ENCODE measurements at places on chromosomes 2 and 18.

- DNase-seq: peak; percentile 66
Observed at GRCh38 chr2:27078267-27079194, at the start of gene EMILIN1. Gene EMILIN1 (plus strand): TSS chr2:27078615. CDS start chr2:27079066, 451 bp downstream.

DNA sequence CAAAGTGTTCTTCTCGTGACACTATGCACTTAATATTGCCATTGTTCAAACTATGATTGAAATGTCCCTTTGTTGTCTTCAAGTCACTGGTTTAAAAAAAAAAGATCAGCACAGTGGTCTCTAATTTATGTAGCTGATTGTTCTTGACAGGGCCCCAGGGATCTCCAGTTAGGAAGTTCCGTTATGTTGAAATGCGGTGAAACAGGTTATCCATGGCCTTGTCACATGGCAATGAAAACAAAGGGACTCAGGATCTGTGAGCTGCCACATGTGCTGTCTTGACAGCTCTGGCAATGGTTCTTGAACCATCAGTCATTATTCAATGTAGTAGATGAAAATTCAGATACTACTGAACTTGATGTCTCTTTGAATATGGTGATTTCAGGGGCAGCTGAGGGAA lies 147.4 kb downstream of the SETBP1 start:
- DNase-seq: no peak

DNA sequence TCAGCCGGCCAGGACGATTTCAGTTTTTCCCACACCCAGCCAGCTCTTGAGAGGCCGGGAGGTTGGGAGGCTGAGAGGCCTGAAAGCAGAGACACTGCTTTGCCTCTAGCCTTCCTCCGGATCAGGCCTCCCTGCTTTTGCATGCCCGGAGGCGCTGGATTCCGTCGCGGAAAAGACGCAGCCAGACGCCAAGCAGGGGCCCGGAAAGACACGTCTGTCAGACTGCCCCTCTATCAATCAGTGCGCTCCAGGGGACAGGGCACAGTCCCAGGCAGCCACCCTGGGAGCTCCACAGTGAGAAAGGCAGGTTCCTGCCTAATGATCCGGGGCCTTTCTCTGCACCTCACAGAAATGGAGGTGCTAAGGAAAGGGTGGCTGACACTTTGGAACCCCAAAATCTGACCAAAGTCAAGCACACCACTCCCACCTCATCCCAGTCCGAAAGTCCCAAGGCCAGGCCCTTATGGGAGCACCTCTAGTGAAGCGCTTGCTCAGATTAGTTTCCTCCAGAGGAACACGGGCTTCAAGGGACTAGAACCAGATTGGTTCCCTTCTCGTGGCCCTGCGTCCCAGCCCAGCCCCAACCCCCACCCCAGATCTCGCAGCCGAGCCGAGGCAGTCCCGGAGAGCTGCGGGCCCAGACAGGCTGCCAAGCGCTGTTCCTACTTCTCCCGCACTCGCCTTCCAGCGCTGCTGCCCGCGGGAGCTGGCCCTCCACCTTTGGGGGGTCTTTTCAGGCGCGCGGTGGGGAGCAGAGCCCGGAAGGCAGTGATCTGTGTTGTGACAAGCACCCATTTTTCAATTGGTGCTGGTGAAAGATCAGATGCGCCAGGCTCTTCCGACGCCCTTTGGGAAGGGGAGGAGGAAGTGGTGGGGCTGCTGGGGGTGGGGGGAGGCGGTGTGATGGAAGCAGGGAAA lies 5.0 kb downstream of the DLX1 start:
- no peak for DNase-seq

DNA sequence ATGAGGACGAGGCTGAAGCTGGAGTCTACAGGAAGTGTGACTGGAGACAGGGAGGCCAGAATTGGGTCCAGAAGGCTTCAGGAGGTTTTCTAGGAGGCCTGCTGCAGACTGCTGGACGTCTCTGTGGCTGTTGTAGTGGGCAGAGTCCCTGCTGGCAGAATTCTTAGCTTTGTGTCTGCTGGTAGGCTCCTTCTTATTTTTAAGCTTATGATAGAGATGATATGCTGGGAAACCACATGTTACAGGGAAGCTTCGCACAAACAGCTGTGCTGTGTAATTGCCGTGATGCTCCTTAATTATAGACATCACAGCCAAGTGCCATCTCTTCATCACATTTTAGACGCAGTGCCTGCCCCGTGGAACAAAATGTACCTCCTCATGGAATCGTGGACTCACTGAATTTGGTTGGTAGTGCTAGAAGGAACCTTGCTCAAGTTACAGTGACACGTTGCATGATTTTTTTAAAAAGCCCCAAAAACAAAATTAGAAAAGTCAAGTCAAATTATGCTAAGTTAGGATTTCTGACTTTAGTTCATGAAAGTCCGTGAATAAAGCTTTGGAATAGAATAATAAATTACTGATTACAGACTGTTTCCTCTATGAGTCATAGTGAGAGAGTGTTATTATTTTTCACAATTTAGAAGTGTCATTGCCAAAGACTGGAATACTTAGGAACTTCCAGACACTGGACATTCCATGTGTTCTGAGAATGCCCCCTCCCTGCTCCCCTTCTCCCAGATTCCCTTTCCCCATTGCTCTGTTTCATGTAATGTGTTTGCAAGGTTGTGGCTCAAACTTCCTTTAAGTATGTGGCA lies 144.1 kb downstream of the FHOD3 start:
- DNase-seq: no peak

GRCh38 chr2:178529194-178529593 lies 48.9 kb downstream of the PLEKHA3 start:
- DNase-seq: no peak

- no peak for DNase-seq
Observed at GRCh38 chr2:225637259-225637658, 237.7 kb downstream of the NYAP2 start.

- no peak for DNase-seq
Observed at GRCh38 chr18:75656035-75656434, 228.5 kb upstream of the SMIM21 start.

DNA sequence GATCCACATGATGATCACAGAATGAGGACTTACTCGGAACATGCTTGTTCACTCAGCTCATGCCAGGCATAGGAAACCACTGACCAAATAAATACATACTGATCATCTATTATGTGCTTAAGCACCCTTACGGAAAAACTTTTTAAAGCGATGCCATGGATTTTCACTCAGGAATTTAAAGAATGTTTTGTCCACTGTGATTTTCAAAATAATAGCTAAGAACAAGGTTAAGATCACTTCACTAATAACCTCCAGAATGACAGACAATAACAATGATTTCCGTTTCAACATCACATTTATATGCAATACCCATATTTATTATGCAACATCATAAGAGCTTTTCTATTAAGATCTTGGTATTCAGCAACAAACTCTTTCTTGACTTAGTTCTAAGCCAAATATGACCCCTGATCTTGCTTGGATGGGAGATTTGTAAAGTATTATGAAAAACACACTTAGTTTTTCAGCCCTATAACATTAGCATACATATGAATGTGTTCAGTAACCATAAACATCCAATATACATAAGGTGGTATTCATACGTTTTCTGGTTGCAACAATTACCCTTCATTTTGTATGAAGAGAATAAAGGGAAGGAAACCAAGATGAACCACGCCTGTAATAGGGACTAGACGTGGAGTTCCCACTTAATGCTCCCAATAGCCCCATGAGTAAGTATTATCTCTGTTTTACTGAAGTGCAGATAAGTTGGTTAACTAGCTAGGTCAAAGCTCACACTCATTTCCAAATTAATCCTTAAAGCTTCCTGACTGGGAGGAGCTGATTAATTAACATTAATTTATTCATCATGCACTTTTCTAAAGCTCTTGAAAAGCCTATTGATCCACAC lies 1.9 kb downstream of the CD302 start:
- DNase-seq: no peak

DNA sequence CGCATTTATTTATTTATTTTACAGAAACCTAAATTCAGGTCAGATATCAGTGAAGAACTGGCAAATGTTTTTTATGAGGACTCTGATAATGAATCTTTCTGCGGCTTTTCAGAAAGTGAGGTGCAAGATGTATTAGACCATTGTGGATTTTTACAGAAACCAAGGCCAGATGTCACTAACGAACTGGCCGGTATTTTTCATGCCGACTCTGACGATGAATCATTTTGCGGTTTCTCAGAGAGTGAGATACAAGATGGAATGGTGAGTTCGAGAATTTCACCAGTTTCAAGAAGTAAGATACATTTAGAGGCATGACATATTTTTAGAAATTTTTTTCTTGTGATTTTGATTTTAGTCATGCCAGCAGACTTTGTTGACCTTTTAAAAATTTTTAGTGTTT lies 4.6 kb downstream of the CDCA7 start:
- DNase-seq: no peak

GRCh38 chr2:142515493-142515892 lies 362.0 kb upstream of the KYNU start:
- DNase-seq: no peak

DNA sequence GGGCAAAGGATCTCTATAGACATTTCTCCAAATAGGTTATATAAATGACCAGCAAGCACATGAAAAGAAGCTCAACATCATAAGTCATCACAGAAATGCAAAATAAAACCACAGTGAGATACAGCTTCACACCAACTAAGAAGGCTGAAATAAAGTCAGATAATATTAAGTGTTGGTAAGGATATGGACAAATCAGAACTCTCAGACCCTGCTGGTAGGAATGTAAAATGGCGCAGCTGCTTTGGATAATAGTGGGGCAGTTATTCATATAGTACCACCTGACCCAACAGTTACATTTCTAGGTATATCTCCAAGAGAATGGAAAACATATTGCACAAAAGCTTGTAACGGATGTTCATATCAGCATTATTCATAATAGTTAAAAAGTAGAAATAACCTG lies 14.0 kb downstream of the EPB41L5 start:
- DNase-seq: no peak

DNA sequence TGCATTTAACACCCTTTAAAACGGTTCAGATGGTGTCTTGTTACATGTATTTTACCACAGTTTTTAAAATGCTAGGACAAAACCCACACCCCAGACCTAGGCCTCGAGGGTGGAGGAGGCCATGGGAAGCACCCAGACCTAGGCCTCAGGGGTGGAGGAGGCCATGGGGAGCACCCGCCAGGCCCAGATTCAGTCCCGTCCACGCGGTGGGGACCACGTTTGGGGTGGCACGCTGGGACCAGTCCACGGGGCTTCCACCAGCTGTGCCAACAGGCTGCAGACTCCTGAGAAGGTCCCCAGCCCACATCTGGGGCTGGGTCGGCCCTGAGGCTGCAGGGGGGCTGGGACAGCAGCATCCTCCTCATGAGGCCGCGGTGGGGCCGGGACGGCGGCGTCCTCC lies 63.4 kb downstream of the SLC66A2 start:
- no peak for DNase-seq

DNA sequence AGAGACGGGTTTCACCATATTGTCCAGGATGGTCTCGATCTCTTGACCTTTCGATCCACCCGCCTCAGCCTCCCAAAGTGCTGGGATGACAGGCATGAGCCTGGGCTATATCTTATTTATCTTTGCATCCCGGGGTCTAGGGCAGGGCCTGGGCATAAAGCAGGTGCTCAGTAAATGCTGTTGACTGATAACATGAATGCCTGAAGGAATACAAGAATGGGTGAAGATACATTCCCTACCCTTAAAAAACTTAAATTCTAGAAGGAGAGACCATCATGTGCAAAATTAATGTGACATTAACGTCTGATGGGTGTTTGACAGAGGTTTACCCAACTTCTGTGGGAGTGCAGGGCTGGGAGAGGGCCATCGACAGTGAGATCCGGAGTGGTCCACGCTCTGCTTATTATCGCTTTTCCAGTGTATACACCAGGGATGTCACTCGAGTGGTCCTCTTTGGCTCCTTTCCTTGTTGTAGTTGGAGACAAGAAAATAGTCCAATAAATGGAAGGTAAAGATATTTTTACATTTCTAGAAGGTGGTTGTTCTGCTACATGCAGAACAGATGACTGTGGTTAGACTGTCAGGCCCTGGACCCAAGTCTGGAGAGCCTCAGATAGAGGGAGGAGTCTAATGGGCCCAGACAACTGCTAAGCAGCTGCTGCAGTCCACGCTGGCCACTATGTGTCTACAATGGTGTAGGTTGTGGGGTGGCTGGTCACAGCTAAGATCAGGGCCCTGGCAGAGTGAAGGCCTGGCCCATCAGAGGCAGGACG lies 131.7 kb downstream of the MYCN start:
- no peak for DNase-seq

DNA sequence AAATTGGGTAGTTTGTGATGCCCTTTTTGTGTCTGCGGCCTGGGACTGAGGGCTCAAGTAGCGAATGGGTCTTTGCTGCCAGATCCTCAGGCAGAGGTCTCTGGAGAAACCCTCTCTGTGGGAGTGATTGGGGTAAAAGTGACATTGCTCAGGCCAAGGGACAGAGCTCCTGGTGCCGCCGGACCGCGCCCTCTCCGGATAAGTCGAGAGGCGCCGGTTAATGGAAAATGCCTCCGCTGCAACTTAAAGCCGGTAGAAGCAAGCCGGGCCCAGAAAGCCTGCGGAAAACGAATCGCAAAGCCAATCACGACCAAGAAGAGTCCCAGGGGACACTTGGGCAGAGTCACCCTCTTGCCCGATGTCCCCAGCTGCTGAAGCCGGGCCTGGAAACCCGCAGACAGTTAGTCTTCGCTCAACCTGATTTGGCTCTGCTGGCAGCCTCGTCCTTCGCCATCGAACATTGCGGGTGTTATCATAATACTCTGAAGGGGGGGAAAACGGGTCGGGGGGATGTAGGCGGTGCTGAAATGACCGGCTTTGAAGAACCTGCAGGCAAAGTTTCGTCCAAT lies 352 bp upstream of the HOXD12 start:
- no peak for DNase-seq

DNA sequence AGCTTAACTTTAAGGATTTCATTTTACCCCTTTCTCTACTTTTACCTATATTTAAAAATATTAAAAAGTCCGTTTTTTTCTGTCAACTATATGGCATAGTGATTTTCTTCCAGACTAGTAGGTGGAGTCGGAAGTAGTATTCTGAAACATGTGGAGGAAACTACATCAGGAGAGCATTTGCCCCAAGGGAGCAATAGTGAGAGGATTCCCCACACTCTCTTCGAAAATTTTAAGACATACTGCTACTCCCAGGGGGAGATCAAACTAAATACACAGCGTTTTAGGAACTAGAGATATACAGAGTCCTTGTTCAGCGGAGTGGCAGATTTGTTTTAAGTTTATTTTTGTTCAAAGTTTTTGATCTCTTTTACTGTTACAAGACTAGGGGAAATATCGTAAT lies 40.6 kb downstream of the METAP1D start:
- no peak for DNase-seq

DNA sequence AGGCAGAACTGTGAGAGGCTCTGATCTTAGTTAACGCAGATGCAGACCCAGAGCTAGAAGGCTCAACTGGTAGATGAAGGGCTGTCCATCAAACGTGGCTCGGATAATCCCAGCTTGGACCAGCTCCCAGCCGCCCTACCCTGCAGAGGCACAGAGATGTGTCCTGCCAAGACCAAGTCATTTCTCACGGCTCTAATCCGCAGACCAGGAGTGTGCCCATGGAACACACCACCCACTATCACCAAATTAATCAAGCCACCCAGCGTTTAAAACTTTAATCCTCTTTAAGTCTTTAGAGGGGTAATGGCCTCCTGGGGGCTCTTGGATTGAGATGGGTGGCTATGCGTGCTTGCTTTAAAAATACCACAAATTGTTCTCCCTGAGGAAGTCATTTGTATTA lies 17.5 kb downstream of the LYPD1 start:
- DNase-seq: no peak

GRCh38 chr2:219334076-219334475 lies 1.5 kb upstream of the RESP18 start:
- no peak for DNase-seq

- no peak for DNase-seq
Observed at GRCh38 chr2:176710657-176711186, 441.5 kb downstream of the MTX2 start.

Data from midbrain (tissue), 1 donor.